Suprapubic skin (tissue), 4 donors: ENCODE measurements at places on chromosomes 4 and X.

GRCh38 chr4:74033739-74034138 lies 4.8 kb downstream of the CXCL3 start:
- DNase-seq: no peak

DNA sequence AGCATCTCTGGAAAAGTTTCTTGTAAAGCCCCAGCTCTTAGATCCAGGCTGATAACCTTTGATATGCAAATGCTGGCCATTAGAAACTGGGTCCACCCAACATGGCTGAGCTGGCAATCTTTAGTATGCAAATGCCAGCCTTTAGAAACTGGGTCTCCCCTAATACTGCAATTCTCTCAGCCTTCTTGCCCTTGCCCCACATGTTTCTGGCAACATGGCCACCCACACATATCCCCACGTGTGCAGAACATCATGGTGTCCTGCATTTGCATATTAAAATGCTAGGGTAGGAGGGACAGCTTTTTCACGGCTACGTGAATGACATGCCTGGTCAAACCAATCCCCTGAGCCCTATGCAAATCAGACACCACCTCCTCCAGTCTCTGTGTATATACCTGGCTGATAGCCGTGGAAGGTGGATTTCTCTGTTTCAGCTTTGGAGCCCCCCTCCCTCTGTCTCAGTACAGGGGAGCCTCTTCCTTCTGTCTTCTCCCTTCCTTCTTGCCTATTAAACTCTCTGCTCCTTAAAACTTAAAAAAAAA lies 344.0 kb upstream of the NWD2 start:
- no peak for DNase-seq

DNA sequence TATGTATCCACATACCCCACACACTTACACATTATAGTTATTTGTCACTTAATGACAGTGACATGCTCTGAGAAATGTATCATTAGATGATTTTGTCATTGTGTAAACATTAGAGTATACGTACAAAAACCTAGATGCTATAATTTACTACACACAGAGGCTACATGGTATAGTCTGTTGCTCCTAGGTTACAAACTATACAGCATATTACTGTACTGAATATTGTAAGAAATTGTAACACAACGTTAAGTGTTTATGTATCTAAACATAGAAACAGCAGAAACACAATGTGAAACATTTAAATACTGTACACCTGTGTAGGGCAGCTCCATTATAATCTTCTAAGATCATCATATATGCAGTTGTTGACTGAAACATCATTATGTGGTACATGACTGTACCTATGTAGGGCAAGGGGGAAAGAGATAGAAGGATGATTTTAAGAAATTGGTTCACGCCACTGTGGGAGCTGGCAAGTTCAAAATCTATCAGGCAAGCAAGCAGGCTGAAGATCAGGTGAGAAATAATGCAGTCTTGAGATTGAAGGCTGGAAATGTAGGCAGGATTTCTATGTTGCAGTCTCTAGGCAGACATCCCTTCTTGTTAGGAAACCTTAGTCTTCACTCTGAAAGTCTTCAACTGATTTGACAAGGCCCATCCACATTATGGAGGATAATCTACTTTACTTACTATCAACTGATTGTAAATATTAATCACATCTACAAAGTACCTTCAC lies 78.0 kb upstream of the CPEB2 start:
- DNase-seq: no peak

DNA sequence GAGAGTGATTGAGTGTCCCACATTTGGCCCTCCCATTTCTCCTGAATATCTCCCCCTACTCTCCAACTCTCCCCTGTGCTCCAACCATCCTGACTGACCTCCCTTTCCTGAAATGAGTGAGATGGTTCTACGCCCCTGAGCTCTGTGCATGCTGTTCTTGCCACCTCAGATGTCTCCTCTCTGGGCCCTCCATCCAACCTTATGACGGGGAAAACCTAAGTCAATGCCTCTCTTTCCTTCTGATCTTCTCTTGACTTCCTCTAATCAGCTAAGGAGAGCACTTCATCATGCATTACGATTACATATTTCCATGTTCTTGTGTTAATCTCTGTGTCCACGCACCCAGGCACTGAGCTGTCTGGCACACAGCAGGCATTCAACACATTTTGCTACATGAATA lies 1.1 kb upstream of the TNIP3 start:
- no peak for DNase-seq

DNA sequence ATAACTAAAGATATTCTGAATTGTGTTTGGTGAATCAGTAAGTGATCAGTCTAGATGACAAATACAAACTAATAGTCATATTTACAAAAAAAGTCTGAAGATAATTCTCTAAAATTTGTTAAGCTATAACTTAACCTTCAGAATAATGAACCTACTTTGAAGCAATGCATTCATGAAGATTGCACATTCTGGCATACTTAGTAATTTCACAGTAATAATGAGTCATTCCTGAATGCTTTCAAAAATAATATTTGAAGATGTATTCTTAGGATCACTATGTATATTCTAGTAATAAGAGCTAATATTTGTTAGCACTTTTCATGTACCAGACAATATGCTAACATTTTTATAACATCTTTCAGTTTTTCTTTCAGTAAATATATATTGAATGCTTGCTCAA lies 756.7 kb upstream of the SLIT2 start:
- DNase-seq: no peak

GRCh38 chrX:24023972-24024669 lies 2.9 kb downstream of the KLHL15 start:
- no peak for DNase-seq

DNA sequence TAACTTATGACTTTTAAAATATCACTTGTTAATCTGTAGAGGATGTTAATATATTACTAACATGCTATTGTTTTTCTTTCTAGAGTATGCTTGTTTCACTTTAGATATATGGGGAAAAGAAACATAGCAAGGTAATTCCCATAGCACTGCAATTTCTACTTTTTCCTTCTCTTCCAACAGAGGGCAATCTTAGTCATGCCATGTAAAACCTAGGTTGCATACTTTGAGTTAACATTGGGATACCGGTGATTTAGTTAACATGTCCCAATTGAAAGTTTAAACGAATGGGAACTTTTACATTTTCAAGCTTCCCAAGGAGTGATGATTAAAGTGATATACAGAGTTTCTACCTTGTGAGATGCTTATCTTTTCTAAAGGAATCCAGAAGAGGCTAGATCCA lies 89.4 kb upstream of the IL13RA1 start:
- no peak for DNase-seq

DNA sequence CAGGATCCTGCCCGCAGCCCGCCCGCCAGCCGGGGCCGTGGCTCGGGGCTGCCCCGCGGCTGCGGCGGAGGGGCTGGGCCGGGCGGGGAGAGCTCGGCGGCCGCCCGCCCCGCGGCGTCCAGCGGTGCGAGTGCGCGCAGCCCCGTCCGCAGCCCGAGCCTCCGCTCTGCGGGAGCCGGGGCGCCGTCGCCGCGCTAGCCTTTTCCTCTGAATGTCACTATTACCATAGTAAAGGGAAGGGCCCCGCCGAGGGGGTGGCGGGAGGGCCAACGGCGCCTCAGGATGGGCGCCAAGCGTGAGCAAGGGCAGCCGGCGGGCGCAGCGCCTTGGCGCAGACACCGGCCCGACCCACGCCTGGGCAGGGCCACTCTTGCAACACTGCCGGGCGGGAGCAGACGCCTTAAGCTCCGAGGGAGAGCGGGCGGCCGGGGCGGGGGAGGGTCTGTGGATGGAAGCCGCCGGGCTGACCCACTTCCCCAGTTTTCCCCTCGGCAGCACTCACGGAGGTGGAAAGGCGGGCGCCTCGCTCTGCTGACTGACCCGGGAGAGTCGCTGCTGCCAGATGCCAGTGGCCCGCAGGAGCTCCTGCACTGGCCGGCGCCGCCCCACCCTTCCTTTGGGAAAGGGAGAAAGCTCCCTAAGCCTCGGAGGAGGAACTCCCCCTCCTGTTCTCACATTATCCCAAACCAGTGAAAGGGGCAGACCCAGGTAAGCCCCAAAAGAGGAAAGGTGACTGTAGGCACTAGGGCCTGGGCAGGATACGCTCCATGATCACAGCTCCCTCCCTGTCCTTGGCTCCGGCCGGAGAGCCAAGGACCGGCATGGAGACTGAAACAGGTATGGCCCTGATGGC lies 329.4 kb downstream of the HNRNPD start:
- peak; percentile 65 for DNase-seq

GRCh38 chr4:19945501-19945900 lies 306.2 kb upstream of the SLIT2 start:
- DNase-seq: no peak

DNA sequence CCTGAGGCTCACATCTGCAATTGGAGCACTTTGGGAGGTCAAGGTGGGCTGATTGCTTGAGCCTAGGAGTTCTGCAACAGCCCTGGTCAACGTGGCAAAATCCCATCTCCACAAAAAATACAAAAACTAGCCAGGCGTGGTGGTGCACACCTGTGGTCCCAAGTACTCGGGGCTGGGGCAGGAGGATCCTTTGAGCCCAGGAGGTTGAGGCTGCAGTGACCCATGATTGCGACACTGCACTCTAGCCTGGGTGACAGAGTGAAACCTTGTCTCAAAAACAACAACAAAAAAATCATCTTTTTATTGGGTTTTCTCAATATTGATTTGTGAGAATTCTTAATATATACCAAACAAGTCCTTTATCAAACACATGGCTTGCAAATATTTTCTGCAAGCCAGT lies 64.9 kb downstream of the ANKRD17 start:
- DNase-seq: no peak

GRCh38 chrX:11786862-11787261 lies 28.8 kb downstream of the MSL3 start:
- no peak for DNase-seq

GRCh38 chrX:52271206-52271605 lies 86.5 kb downstream of the MAGED4 start:
- DNase-seq: no peak

GRCh38 chr4:104344342-104344980 lies 150.2 kb downstream of the CXXC4 start:
- no peak for DNase-seq

- peak; percentile 67 for DNase-seq
These were observed at the start of gene RAB9B for GRCh38 chrX:103831803-103832544. Gene RAB9B (minus strand): TSS chrX:103832257. CDS start chrX:103825784, 6,473 bp downstream.

DNA sequence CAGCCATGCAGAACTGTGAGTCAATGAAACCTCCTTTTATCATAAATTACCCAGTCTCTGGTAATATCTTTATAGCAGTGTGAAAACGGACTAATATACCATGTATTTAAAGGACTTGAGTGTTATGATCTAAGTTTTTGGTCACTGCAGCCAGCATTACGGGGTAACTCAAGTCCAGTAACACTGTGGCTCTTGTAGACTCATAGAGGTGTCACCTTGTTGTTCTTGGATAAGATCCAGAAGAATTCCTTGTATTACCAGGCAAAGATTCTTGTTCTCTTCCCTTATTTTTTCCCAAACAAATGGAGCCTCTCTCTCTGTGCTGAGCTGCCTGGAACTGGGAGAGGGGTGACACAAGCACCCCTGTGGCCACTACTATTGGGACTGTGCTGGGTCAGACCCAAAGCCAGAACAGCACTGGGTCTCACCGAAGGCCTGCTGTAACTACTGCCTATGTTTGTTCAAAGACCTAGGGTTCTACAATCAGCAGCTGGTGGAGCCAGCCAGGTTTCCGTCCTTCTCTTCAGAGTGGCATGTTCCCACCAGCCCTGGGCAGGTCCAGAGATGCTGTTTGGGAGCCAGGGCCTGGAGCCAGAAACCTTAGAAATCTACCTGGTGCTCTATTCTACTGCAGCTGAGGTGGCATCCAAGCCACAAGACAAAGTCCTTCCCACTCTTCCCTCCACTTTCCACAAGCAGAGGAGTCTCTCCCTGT lies 43.7 kb upstream of the MED14 start:
- no peak for DNase-seq

GRCh38 chr4:73856518-73856917 lies 3.4 kb downstream of the PF4V1 start:
- no peak for DNase-seq

- no peak for DNase-seq
These were observed 69.1 kb downstream of the SHISA3 start for GRCh38 chr4:42466273-42466844.

DNA sequence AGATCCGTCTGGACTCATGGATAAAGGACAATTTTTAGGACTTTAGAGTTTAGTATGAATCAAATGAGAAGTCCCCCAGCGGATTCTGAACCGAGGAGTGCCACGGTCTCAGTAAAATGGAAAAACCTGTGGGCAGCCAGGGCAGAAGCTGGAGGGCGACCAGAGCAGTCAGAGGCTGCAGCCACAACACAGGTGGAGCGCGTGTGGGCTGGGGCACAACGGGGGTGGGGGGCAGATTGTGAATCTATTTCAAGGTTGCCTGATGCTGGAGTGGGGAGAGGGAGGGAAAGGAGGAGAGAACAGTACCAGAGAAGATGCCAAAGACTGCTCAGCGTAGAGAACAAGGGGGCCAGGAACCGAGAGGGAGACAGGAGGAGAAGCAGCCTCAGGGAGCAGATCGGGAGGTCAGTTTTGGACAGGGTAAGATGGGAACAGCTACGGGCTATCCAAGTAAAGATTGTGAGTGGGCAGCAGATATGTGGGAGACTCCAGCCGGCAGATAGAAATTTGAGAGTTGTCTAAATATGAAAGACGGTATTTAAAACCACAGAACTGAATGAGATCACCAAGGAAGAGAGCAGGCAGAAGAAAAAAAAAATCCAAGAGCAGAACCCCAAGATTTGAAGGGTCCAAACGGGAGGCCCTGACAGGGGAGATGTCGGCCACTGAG lies 9.5 kb downstream of the FAT1 start:
- no peak for DNase-seq
